ENCODE measurements at places on chromosomes 16 and 17.

GRCh38 chr17:57143361-57143760 is 58.3 kb downstream of the AKAP1 start:
- no peak for DNase-seq

GRCh38 chr16:69078073-69078472 is 27.4 kb upstream of the HAS3 start:
- DNase-seq: no peak

GRCh38 chr16:87824991-87825841 is 44.1 kb downstream of the SLC7A5 start:
- DNase-seq: no peak

GRCh38 chr17:75869282-75870141 is 8.9 kb downstream of the TRIM47 start:
- no peak for DNase-seq

GRCh38 chr16:4179763-4180260 is 62.1 kb downstream of the SRL start:
- no peak for DNase-seq

GRCh38 chr16:12460064-12460392 is 343.7 kb downstream of the CPPED1 start:
- DNase-seq: no peak

DNA sequence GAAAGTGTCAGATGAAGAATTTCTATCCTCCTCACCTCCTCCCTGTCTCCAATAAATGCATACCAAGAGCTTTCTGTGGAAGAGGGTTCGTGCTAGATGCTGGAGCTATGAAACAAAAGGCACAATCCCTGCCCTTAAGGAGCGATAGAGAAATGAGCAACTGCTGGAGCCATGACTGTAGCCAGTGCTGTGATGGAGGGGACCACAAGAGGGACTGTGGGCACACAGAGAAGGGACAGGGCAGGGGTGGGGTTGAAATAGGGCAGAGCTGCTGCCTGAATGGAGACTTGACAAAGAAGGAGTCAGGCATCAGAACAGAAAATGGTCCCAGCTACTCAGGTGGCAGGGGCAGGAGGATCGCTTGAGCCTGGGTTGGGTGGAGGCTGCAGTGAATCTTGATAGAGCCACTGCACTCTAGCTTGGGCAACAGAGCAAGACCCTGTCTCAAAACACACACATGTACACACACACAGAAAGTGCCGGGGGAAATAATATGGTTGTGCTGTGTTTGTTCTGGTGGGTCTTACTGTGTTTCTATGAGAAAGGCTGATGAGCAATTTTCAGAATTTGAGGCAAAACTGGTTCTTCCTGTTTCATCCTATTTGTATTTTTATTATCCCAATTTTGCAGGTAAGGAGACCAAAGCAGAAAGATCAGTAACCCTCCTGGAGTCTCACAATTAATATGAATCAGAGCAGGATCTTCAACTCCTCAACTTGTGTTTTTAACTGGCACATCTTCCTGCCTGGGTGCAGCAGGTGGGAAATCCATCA is 16.5 kb downstream of the TMEM98 start:
- DNase-seq: no peak

DNA sequence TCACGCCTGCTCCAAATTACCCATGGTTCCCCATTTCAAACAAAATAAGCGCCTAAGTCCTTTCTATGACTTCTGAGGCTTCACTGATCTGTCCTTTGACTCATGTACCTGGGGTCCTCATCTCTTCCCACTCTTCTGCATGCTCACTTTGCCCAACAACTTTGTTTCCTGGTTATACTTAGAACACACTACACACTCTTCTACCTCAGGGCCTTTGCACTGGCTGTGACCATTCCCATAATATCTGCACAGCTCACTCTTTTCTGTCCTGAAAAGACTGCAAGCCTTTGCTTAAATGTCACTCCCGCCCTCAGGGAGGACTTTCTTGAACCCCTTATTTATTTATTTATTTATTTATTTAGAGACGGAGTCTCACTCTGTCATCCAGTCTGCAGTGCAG is 14.1 kb downstream of the CDH1 start:
- no peak for DNase-seq

All from stimulated activated naive CD8-positive, alpha-beta T cell treated with anti-CD3 and anti-CD28 coated beads, Interleukin-15, Interleukin-2, amounts not matched to agents 100 U/mL and 50 U/mL, for 24 hours (primary cell).